ENCODE measurements at places on chromosomes 7 and 10.

DNA sequence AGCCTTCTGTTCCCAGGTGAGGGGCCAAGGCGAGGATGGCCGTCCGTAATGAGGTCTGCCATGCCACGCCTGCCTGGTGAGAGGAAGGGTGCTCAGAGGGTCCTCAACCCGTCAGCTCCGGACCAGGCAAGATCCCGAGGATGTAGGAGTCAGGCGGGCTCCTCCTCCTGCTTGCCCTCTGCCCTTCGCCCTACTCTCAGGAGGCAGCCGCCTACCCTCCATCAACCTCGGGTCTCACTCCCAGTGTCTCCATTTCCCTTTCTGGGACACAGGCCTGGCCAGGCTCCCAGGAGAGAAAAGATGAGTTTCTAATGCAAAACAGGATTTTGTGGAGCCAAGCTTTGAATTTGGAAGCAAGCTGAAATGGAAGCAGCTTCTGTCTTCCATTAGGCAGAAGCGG, 184.0 kb downstream of the PTPN20 start:
- DNase-seq = no peak

DNA sequence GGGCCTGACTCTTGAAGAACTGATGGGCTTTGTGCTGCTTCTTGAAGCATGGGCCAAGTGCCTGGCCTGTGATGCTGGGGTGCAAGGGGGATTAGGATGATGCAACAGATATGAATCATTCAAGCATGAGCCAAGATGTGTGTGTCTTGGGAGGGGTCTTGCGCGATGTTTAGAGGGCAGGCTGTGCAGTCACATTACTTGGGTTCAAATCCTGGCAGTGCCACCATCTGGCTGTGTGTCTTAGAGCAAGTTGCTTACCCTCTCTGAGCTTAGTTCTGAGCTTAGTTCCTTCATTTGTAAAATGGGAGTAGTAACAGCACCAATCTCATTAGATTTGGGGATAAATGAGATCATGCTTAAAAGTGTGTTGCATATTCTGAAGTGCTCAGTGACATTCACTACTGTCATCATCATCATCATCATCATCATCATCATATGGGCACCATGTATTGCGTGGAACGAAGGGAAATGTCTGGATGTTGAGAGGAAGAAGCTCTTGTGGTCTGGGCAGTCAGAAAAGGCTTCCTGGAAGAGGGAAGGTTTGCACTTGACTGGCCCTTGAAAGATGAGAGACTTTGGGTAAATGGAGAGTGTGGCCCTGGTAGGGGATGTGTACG, 9.3 kb downstream of the UNC5B start:
- peak; percentile 6 for DNase-seq

- peak; percentile 18 for DNase-seq
Observed at GRCh38 chr7:93799750-93800357, 90.7 kb downstream of the TFPI2 start.

DNA sequence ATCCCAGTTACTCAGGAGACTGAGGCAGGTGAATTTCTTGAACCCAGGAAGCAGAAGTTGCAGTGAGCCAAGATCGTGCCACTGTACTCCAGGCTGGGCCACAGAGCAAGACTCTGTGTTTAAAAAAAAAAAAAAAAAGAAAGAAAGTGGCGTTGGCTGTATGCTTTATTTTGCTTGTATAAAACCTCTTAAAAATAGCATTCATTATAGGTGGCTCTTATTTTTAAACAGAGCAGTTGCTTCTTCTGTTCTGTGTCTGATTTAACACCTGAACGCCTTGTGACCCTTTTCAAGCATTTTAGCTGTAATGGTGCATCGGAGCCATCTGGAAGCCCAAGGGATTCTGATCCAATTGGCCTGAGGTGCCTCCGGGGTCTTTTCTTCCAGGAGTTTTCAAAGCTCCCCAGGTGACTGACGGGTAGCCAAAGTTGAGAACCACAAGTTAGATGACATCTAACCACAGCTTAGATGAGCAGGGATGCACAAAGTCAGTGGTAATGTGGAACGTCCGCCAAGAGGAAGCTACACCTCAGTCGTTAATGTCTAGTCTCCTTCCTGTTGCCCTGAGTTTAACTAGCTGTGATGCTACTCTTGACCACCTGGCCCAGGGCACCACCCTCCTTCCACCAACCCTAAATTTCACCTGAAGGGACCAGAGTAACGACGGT, 274.6 kb upstream of the KLF6 start:
- no peak for DNase-seq

DNA sequence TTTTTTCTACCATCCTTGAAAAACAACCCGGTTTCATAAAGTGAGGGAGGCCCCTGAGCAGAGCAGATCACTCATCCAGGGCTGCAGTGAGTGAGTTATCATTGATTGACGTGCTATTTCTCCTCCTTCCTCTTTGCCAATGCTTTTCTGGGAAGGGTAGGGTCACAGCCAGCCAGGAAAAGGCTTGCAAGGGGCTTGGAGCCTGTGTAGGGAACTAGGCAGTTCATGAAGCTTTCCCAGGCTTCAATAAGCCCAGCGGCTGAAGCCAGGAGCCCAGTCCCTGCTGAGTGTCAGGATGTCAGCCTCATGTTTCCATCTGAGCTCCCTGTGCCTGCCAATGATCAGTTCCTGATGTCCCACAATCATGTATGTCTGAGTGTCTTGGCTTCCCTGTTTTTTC, 584.7 kb downstream of the GALNT17 start:
- DNase-seq = no peak

GRCh38 chr10:70479165-70479581, 606 bp downstream of the PALD1 start:
- DNase-seq = no peak

DNA sequence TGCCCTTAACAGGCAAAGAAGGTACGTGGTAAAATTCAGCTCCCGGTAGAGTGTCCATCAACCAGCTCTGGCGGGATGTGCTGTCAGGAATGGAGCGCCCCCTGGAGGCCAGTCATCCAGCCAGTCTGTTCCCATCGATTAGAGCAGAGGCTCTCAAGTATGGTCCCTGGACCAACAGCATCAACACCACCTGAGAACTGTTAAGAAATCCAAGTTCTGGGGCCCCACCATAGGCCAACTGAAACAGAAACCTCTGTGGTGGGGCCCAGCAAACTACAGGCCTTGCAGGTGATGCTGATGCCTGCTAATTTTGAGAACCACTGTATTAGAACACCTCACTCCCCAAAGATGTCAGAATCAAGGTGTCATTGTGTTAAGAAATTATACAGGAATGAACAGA, 109.2 kb downstream of the DPY19L1 start:
- no peak for DNase-seq

GRCh38 chr7:151095828-151096475, 9.7 kb downstream of the AGAP3 start:
- no peak for DNase-seq

- peak; percentile 37 for DNase-seq
Observed at GRCh38 chr7:17706734-17707133, 233.6 kb downstream of the SNX13 start.

DNA sequence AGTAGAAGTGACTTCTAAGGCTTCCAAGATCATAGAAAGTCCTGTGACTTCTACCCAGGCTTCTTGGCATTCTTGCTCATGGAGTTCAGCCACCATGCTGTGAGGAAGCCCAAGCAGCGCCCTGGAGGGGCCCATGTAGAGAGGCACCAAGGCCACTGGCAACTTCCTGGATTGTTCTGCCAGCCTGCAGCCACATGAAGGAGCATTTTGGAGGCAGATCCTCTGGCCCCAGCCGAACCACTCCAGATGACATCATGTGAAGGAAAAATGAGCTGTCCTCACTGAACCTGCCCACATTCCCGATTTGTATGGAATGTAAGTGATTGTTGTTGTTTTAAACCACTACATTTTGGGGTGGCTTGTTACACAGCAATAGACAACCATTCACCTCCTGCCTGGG, 51.5 kb upstream of the MNX1 start:
- no peak for DNase-seq

GRCh38 chr7:157707983-157708918, 371.4 kb downstream of the DNAJB6 start:
- no peak for DNase-seq

GRCh38 chr10:42969147-42969546, 107.7 kb upstream of the RET start:
- no peak for DNase-seq

GRCh38 chr10:19977097-19977521, 160.9 kb downstream of the PLXDC2 start:
- no peak for DNase-seq

DNA sequence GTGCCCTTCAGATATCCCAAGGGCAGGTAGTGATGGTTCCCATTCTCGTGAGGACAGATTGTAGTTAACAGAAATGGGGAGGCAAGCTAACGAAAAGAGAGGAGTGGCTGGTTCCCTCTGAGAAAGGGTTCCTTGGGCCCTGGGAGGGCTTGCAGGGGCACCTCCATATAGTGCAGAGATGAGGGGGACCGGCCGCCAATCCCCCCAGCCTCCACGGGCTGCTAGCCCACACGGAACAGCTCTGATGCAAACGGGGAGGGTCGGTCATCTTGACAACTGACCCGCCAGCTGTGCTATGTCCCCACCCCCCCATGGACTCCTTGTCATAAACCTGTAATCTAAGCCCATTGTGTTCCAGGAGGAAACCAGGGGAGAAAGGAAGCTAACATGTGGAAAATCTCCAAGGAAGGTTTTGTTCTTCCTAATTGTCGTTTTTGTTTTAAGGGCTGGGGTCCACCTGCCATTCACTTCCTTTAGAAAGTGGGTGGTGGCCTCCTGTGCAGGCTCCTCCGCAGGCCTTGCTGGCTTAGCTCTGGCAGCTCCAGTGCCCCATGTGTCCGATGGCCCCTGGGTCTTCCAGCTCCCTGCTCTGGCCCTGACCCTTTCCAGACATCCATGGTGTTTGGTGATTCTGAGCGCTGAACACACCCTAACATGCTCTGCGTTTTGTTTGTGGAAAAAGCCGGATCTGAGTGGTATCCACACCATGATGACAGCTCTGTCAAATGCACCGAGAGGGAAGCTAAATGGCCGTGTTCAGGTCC, 15.9 kb downstream of the ADCY1 start:
- no peak for DNase-seq

- DNase-seq = peak; percentile 23
Observed at GRCh38 chr7:136030867-136031318, 53.7 kb upstream of the MTPN start.

- DNase-seq = no peak
Observed at GRCh38 chr7:155251831-155252230, 45.8 kb upstream of the INSIG1 start.

Data from GM13976 (cell line).